Stimulated activated CD4-positive, alpha-beta T cell treated with anti-CD3 and anti-CD28 coated beads, Interleukin-12 subunit alpha, Interleukin-12 subunit beta, amount 100 ng/mL, for 24 hours (primary cell): ENCODE measurements at places on chromosomes 5 and 9.

GRCh38 chr9:132560616-132561202 is 21.7 kb upstream of the BARHL1 start:
- DNase-seq: no peak

- no peak for DNase-seq
Measured at GRCh38 chr5:38258042-38258318, 379 bp upstream of the EGFLAM start.

GRCh38 chr5:108415726-108416125 is 33.8 kb upstream of the FBXL17 start:
- DNase-seq: no peak

DNA sequence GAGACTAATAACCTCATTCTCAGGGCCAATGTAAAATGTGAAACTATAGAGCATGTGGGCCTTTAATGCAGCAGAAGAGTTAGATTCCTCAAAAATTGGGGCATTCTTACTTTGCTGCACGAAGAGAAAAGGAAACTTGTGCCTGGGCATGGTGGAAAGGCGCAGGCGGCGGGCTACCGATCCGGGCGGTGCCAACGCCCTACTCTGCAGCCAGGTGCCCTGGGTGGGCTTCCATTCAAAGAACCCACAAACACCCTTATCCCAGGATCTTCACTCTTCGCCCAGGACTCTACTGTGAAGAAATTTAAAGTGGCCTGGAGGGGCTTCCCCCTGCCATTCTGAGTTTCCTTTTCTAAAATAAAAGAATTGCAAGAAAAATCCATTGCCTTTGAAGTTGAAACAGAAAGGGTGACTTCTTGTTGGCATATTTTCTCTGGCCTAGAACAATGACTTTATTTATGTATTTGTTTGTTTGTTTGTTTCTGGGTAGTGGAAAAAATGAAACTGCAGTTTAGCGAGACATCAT is 124.9 kb downstream of the TMEM161B start:
- no peak for DNase-seq

DNA sequence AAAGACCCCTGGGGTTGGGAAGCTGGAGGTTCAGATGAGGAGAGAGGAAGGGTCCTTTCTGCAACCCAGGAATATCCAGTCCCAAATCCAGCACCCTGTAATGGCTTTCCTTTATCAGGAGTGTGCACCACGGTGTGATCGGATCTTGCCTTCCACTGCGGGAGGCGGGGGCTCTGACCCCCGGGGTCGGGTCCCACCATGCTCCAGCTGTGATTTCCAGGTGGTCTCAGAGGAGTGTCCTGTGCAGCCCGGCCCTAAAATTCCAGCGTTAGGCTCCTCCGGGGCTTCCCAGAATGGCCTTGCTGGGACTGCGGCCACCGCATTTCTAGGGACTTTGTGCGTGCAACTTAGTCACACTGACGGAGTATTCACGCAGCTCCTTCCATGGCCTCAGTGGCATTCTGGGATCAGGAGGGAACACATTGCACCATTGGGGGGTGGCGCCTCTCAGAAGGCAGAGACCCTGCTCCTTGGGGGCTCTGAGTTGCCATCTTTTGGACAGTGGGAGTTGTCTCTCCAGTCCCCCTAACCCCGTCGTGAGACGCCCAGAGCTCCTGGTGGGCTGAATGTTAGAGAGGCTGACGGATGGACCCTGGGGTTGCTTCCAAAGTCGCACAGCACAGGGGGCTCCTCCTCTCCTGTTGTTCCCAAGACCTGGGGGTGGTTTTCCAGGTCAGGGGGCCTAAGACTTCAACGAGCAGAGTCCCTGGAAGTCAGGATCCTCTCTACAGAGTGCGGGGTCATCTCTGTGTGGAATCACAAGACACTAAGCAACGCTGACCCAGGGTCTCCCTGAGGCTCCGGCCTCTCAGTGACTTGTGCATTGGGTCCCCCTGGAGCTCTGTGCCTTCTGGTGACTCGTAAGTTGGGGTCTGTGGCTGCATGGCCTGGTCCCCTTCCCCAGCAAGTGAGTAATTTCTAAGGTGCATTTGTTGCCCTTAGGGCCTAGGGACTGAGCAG is 42.7 kb upstream of the IRX4 start:
- no peak for DNase-seq

DNA sequence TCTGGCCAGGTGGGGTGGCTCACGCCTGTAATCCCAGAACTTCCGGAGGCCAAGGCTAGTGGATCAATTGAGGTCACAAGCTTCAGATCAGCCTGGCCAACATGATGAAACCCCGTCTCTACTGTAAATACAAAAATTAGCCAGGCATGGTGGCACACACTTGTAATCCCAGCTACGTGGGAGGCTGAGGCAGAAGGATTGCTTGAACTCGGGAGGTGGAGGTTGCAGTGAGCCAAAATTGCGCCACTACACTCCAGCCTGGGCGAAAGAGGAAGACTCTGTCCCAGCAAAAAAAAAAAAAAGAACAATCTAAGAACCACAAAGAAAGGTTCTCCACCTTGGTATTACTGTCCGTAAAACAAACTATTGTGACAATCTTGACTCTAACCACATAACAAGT is 9.7 kb downstream of the MYO10 start:
- DNase-seq: no peak

GRCh38 chr5:29230591-29230990 is 1962.9 kb upstream of the CDH6 start:
- no peak for DNase-seq

DNA sequence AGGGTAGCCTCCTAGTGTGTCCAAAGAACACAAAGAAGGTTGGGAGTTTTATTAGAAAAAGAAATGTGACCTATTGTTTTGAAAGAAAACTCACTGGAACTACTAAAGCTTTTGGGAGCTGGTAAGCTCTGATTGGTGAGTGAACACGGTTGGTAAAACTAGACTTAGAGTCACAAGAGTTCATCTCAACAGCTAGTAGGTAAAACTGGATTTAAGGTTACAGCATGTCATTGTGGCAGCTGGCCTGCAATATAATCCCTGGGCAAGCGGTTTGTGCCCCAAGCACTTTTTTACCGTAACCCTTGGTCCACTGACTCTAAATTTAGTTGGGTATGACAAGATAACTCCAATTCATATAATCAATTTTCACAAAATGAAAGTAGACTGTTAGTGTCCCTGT is 47.4 kb downstream of the UBAP2 start:
- DNase-seq: no peak

GRCh38 chr5:36526537-36526936 is 79.9 kb upstream of the SLC1A3 start:
- DNase-seq: no peak

DNA sequence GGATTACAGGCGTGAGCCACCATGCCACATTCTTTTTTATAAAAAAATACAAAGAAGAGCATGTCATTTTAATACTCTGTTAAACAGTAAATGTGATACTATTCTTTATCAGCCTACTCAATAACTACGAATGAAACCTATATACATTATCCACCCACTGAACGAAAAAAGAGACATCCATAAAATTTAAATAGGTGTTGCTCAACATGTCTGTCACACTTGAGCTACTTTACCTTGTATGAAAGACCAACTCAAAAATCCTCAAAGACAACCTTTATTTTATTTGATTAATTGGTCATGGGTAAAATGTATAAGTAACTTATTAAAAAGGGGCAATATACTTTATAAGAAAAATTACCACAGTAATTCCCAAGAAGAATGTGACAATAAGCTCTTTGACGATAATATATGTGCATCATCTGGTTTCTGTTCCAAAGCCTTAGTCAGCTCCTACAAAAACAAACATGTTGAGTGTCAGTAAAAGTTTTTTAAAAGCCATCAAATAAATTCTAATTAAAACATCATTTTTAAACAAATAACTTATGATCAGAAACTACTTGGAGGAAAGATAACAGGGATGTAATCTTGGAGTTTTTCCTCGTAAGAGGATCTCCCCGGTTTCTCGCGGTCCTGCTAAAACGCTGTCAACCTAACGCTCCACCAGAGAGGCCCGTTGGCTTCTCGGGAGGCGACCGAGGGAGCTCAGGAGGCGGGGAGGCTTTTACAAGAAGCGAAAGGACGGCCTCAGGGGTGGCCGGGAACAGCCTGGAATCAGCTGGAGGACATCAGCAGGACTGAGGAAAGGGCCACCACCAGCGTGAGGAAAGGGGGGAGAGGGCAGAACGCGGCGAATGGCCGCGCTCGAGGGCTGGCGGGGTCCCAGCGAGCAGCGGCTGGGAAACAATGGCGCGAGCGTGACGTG is 13.5 kb upstream of the ANKRD18B start:
- DNase-seq: peak; percentile 29

- DNase-seq: no peak
Measured at GRCh38 chr5:158142156-158142555, 283.2 kb upstream of the CLINT1 start.

DNA sequence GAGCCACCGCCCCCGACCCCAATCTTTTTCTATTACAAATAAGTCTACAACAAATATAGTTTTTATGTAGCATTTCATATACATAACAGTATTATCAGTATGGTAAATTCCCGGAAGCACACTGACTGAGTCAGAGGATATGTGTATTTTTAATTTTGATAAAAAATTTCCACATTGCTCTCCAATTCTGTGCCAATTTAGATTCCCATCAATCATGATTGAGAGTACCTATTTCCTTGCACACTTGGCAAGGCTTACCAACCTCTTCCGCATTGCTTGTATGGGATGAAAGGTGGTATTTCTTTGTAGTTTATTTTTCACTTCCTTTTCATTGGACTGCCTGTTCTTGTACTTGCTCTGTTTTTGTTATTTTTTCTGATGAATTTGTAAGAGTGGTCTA is 204.6 kb downstream of the RFX3 start:
- DNase-seq: no peak

GRCh38 chr9:89719202-89719601 is 114.4 kb downstream of the GADD45G start:
- no peak for DNase-seq

GRCh38 chr5:63261695-63262094 is 683.1 kb downstream of the LRRC70 start:
- DNase-seq: no peak

GRCh38 chr9:14246951-14247350 is 67.0 kb downstream of the NFIB start:
- no peak for DNase-seq

- DNase-seq: no peak
Measured at GRCh38 chr9:33189331-33189791, 22.2 kb upstream of the B4GALT1 start.

- no peak for DNase-seq
Measured at GRCh38 chr5:96825243-96825642, 17.5 kb upstream of the ERAP1 start.

DNA sequence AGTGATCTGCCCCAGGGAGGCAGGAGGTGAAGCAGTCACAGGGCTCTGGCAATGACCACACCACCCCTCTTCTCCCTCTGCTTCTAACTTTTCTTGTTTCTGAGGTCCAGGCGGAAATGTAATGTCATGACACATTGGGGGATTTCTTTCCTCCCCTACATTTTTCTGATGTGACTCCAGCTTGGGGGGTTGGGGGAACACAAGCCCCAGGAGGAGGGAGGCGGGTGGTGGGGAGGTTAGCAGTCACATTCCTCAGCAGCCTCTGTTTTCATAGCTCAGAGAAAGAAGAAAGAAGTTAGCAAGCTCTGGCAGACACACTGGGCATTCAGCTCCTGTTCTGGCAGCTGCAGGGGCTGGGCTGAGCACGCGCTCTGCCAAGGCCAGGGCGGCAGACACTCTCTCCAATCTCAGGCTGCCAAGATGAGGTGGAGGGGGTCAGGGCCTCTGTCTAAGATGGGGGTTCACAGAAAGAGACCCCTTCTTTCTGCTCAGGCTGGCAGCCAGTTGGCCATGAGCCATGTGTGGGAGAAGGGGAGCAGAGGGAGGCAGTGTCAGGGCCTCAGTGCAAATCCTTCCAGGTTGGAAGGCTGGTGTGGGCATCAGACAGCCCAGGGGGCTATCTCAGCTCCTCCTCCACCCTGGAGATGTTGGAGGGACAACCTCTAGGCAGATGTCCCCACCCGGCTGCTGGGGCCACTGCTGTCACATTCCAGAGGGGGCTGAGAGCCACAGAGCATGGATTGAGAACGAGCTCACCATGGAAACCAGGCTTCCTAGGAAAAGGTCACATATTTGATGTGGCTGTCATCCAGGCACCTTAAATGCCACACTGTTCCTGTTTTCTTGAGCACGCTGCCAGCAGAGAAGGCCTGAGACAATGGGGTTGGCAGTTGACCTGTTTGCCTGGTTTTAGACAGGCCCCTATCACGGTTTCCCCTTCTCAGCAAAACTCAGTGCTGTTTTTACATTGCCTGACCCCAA is 20.1 kb upstream of the PFDN1 start:
- DNase-seq: no peak

DNA sequence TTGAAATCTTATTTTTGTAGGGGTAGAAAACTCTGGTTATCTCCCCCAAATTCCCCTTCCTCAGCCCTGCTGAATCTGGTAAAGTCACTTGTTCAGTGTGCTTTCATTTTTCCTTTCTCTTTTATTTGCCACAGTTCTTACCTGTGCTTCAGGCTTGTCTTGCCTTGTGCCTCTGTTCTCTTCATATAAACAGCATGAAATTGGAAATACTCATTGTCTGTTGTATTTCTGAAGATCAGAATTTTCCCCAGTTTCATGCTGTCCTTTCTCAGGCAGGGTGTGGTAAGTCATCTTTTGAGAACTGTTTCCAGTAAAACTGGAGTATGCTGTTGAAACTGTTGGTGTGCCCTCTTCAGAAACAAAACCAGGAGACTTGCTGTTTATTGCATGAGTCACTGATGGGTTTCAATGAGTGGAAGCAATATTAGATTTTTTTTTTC is 7.0 kb downstream of the PAM start:
- DNase-seq: no peak

DNA sequence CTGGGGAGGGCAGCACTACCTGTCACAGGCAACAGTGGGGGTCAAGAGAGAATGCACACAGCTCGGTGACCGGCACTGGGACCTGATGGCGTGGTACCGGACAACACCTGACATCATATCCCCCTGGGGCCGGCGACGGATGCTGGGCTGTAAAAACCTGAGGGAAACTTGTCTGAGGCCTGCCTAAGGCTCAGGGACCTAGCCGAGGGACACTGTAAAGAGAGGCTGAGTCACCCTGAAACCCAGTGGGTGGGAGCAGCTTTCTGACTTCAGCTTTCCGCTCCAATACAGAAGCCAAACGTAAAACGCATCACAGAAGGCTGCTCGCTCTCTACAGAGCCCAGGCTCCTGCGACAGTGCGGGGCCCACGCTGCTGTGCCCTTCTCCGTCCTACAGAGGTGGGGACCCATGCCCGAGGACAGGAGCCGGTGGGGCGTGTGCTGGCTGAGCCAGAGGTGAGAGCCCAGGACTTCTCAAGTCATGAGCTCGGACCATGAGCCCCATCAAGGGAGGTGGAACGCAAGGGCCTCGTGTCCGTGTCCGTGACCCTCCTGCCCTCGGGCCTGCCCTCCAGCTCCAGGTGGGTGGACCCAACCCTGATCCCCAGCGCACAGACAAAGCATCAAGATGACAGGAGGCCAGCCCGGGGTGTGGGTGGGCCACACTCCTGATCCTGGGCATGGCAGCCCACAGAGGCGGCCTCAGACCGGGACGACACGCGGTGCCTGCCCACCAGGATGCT is 5.3 kb downstream of the RALGDS start:
- DNase-seq: peak; percentile 52
